ENCODE measurements at places on chromosomes 16 and 17.

- no peak for DNase-seq
Observed at GRCh38 chr16:27220527-27220926, 17.2 kb downstream of the KDM8 start.

GRCh38 chr17:36095992-36096391, 6.0 kb upstream of the CCL3 start:
- no peak for DNase-seq

GRCh38 chr16:73183611-73184092, 135.7 kb upstream of the ZFHX3 start:
- DNase-seq = no peak

GRCh38 chr17:57388131-57388725, 131.9 kb downstream of the MSI2 start:
- DNase-seq = no peak

DNA sequence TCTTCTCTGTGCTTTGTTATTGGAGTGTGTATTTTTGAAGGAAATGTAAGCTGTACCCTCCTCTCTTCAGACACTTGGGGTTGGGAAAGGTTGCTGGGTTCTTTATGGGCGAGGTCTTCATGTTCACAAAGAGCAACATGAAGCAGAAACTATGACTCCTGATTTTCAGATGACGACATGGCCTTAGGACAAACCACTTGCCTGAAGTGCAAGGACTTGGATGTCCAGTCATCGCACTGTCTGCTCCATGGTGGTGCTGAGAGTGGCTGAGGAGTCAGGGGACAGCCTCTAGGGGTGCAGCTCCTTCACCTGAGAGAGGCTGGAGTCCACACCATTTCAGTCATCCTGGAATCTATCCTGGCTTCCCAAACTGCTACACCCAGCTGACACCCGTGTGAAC, 183.9 kb upstream of the CDH5 start:
- no peak for DNase-seq

- DNase-seq = no peak
Observed at GRCh38 chr17:66548158-66548557, 245.7 kb downstream of the PRKCA start.

- DNase-seq = no peak
Observed at GRCh38 chr17:74187761-74188160, 15.7 kb upstream of the RPL38 start.

DNA sequence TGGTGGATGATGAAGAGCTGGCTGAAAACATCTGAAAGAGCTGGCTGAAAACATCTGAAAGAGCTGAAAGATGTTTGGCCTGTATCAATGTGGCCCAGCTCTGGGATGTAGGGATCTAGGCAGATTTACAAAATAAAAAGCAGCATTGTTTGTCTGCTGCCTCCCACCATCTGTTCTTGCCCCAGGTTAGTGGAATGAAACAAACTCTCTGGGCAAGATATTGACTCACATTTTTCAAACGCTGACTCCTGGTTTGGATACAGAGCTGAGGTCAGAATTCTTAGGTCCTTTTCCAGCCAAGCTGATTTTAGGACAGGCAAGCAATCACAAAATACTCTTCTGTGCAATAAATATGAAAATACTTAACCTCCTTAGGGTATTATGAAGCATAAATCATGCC, 139.0 kb downstream of the STX8 start:
- no peak for DNase-seq

- DNase-seq = no peak
Observed at GRCh38 chr16:70694868-70695218, 9.0 kb upstream of the MTSS2 start.

GRCh38 chr17:7915179-7915610, 894 bp downstream of the RNF227 start:
- no peak for DNase-seq

DNA sequence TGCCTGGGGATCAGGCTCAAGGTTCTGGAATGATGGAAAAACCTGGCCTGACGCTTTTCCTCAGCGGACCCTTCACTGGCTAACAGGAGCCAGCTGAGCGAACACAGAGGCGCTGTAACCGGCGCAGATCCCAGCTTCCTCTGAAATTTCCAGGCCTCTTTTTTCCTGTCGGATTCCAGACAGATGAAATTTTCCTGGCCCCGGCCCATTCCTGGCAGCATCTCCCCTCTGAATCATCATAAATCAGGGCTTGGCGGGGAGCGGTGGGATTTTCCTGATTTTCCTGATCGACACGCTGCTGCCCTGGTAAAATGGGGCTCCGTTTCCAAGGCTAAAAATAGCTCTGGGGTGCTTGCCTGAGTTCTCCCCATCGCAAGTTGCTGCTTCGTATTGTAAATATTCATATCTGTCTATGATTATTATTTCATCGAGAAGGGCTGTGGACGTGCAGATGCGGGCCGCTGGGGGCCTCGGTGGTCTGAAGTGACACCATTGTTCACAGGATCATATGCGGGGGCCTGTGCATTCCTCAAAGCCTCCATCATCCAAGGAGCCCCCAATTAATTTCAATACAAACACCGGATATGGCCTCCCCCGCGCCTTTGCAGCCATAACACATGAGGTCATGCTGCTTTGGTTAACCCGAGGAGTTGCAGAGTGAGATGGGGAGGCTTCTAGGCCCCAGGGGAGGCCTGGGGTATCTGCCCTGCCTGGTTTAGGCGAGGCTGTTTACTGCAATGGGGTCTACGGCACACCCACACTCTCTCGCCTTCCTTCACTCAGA, 45.8 kb upstream of the ETV4 start:
- peak; percentile 6 for DNase-seq

- DNase-seq = no peak
Observed at GRCh38 chr17:81834831-81835267, at the start of gene PPP1R27. Gene PPP1R27, minus strand, starts transcription at chr17:81835050. Its CDS starts 97 bp downstream, at chr17:81834953.

GRCh38 chr17:51200295-51200694, 34.1 kb downstream of the NME2 start:
- no peak for DNase-seq

All from NCI-H446 treated with DMSO at 0.1 percent for 48 hours (cell line).